ENCODE measurements at places on chromosomes 2 and 18.

DNA sequence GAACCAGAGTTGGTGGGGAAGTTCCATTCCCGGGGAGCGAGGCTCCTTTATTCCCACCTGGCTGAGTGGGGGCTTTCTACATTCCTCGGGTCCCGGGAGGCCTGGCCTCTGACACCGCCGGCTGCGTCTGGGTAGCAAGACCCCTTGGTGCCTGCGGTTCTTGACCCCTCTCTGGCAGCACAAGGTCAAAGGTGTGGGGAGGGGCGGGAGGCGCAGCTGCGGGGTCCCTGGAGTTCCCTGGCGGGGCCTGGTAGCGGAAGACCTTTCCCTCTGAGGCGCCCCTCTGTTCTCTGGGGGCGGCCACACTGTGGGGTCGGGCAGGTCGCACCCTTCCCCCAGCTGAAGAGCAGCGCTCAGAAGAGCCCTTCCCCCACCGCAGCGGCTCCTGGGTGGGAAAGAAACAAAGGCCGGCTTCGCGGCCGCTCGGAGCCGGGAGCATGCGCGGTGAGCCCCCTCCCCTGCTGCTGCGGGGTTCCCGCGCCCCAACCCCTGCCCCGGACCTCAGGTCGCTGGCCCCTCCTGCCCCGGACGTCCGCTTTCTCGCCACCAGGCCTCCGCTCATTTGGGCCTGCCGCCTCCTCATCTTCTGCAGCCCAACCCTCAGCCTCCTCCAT, 146.3 kb downstream of the ANKRD44 start:
- no peak for DNase-seq

DNA sequence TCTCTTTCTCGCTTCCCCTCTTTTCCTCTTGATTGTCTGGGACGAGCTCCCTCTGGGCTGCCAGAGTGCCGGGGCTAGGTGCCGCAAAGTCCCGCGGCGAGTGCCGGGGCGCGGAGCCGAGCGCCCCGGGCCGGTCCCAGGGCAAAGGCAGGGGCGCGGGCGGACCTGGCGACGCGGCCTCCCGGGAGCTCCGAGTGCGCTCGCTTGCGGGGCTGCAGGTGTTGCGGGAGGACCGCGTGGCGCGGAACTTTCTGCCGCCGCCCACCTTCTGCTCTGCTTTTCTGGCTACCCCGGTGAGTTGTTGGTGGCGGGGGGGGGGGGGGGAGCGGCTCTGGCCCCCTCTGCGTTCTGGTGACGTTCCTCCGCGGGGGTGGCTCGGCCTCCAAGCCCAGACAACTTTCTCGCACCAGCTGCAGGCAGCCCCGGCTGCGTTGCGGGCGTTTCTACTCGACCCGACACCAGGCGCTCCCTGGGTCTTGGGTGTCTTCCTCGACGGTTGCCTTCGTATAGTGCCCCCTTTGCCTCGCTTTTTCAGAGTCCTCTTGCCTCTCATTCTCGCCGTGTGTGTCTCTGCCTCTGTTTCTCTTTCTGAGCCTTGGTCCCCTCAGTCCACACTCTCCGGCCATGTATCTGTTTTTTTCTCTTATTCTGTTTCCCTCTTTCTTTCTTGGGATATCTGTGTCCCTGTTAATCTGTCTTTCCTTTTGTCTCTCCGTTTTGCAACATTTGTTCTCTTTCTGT, 759 bp downstream of the GALNT13 start:
- no peak for DNase-seq

DNA sequence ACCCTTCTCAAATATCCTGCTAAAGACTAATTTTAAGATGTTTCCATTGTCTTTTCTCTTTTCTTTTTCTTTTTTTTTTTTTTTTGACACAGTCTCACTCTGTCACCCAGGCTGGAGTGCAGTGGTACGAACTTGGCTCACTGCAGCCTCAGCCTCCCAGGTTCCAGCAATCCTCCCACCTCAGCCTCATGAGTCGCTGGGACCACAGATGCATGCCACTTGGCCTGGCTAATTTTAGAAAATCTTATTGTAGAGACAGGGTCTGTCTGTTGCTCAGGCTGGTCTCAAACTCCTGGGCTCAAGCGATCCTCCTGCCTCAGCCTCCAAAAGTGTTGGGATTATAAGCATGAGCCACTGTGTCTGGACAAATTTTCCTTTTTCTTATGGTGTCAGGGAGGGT, 167.5 kb downstream of the MCFD2 start:
- DNase-seq, result no peak

DNA sequence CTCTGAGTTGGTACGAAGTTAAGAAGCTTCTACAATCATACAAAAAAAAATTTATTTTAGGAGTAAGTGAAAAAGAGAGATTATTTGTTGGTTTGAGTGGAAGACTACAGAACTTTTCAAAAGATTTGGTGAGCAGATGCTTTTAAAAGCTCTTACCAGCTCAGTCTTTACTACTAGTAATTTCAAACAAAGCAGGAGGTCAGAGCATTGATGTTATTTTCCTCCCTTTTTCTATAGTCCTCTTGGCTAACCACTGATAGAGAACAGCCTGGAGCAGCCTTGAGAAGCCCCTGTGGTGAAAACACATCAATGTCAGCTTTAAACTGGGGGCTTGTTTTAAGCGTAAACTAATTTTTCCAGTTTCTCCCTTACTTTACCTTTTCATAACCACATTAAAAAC, 559.3 kb upstream of the CDH2 start:
- DNase-seq, result no peak

GRCh38 chr2:127085317-127085681, 21.7 kb downstream of the BIN1 start:
- no peak for DNase-seq

GRCh38 chr2:240300261-240300821, 135.1 kb upstream of the GPC1 start:
- DNase-seq, result no peak

DNA sequence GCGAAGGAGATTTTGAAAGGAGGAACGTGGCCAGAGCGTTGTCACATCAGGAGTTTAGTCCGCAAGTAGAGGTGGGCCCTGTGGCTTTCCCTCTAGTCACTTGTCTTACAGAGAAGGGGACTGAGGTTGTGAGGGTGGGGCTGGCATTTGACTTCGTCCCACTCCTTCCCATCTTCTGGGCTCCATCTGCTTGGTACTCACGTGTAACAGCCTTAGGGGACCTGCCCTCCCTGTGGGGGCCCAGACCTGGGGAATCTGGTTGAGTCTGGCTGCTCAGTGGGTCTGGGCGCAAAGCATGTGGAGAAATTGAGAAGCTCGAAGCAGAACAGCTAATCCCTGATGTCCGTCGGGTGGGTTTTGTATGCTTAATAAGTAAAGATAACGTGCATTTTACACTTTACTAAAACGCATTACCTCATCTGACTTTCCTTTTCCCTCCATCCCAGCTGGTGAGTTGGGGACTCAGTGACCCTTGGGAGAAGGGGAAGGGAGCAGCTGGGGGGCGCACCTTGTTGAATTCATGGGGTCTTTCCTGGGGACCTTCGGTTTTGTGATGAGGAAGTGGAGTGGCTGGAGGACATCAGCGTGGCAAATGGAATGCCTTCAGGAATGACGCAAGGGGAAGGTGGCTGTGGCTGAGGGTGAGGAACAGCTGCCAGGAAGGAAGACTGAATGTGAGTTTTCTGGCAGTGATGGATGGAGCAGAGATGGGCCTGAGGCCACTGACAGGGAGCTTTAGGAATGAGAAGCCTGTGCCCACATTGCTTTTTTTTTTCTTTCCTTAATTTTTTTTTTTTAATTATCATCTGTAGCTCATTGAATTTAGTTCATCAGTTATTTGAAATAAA, 44.8 kb downstream of the ASAP2 start:
- no peak for DNase-seq

DNA sequence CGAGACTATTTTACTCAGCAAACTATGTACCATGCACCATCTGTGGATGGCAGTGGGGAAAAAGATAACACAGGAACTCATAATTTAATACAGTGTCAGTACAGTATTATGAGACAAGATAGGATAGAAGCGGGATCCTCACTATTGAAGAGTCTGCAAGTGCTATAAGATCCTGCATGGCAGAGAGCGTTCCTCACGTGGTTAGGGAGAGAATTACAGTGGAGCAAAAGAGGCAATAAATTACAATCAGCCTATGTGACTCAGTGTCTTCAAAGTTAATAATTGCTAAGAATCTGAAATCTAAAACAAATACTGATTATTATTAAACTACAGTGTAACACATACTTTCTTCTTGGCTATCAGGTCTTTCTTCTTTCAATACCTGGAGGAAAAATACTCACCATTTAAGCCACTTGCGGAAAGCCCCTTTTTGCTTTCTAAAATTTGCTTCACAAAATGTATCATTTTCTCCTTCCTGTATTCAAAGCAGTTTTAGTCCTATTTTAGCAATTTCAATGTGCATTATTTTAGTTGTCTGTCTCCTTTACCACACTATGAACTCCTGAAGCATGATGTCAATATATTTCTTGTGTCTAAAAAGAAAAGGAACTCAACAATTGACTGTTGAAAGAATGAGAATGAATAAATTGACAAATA, 342.9 kb downstream of the SPAG16 start:
- DNase-seq, result no peak

GRCh38 chr2:70984576-70985282, 6.3 kb downstream of the ANKRD53 start:
- no peak for DNase-seq

DNA sequence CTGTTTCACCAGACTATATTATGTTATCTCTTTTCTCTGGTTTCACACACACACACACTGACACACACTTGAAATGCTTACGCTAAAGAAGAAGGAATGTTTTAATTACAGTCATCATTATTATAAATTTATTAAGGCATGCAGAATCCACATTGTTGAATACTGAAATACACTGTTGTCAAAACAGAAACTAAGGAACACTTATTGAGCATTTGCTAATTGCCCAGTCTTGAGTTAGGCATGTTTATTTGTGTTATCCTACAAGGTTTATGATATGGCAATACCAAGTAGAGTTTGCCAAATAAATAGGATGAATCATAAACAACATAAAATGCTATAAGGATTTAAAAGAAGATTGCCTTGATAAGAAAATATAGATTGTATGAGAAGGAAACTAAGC, 917.0 kb upstream of the PIK3C3 start:
- DNase-seq, result no peak

DNA sequence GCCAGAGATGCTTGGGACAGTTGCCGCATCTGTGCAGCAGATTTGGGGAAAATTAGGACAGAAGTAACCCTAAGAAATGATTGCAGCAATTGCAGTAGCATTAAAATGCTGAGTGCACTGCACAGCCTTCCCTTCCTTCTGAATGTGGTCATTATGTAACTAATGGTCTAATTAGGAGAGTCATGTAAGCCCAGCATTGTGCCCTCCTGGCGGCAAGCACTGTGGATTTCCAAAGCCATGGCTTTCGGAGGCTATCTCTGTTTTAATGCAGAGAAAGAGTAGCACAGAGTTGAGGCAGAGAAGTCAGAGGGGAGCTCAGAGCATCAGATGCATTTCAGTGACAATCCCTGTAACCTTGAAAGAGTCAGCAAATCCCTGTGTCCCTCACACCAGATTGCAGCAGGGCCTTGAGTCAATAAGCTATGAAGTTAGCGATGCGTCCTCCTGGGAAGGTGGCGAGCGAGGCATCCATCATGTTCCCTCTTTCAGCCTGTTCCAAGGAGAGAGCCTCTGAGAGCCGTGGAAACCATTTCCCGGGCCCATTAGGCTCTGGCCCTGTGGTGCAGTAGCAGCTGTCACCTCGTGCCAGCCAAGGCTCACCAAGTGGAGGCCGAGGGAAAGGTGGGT, 307.2 kb downstream of the FBXO15 start:
- DNase-seq, result no peak

DNA sequence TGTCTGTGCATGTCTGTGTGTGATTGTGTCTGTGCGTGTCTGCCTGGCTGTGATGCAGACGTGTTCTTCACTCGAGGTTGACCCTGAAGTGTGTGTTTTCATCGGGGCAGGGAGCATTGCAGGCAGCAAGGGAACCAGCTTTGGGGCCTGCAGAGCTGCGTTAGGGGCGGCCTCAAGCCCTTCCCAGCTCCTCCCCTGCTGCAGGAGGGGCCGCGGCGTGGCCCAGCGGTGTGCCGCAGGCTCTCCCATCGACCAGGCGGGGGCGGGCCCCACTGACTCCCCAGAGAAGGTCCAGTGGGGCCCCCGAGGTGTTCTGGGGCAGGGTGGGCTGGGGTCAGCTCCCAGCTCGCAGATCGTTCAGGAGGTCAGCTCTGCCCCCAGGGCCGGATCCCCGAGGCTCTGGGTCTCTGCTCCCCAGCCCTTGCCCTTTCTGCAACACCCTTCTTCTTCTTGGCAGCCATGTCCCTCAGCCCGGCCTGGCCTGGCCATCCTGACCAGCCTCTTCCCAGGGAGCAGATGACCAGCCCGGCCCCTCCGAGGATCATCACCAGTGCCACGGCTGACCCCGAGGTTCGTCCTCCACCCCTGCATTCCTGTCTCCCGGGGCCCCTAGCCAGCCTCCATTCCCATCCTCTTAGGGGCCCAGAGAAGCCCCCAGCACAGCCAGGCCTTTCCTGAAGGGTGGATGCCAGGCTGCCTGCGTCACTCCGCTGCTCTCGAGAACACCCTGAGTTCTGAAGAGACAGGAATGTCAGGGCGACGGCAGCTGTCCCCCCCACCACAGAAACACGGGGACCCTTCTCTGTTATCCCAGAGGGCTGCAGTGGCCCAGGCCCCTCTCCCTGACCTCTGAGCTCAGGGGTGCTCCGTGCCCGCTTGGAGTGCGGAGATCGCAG, 11.1 kb upstream of the KLHL30 start:
- DNase-seq, result peak; percentile 24

- no peak for DNase-seq
These were observed 55.1 kb downstream of the CYP27C1 start for GRCh38 chr2:127164761-127165538.

- DNase-seq, result no peak
These were observed 32.8 kb downstream of the FOSL2 start for GRCh38 chr2:28425464-28425835.

DNA sequence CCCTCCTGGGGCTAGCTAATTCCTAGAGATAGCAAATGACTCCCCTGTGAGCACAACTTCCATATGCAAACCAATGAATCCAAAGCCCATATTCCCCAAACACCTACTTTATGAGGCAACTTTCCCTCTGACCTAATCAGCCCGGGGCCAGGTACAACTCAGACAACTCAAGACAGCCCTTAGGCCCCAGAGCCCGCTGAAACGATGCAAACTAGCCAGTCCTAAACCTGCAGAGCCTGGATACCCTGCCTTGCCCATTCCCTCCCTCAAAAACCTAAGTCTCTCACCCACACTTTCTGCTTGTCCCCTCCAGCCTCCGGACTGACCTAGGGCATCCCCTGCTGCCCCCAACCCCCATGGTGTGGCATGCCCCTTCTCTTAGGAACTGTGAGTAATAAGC, 142.8 kb downstream of the ACTR3 start:
- DNase-seq, result no peak
